ENCODE measurements at places on chromosomes 7 and 10.

DNA sequence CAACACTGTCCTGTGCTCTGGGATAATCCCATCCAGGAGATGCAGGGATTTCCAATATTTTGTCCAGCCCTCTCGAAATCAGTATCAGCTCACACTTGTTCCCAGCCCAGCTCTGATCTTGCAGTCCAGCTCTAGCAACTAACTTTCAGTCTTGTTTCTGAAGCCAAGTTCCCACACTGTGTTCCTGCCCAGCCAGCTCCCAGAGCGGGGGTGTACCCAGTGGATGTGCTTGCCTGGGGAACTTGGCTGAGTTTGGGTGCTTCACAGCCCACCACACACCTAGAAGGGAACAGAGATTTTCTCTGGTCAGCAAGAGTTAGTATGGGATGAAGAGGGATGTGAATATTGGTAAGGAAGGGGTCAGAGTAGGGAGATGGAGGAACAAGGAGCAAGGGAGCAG is 57.5 kb upstream of the RAPGEF5 start:
- DNase-seq: no peak

- DNase-seq: no peak
These were observed 124.6 kb downstream of the CCNY start for GRCh38 chr10:35460852-35461460.

DNA sequence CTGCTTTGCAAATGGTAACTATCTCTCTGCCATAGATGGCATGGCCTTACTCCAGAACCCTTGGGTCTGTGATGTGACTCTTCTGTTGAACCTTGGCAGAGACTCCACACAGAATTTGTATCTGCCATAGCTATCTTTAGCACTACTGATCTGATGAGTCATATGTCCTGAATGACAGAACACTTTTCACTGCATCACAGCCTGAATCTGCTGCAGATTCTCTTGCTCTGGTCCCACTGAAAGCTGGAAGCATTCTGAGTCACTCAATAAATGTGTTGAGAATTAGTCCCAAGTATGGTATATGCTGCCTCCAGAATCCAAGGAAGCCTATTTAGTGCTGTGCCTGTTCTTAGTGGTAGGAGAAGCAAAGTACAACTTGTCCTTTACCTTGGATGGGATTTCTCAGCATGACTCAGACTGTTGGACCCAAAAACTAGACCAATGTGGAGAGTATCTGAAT is 39.5 kb upstream of the ANKRD1 start:
- no peak for DNase-seq

DNA sequence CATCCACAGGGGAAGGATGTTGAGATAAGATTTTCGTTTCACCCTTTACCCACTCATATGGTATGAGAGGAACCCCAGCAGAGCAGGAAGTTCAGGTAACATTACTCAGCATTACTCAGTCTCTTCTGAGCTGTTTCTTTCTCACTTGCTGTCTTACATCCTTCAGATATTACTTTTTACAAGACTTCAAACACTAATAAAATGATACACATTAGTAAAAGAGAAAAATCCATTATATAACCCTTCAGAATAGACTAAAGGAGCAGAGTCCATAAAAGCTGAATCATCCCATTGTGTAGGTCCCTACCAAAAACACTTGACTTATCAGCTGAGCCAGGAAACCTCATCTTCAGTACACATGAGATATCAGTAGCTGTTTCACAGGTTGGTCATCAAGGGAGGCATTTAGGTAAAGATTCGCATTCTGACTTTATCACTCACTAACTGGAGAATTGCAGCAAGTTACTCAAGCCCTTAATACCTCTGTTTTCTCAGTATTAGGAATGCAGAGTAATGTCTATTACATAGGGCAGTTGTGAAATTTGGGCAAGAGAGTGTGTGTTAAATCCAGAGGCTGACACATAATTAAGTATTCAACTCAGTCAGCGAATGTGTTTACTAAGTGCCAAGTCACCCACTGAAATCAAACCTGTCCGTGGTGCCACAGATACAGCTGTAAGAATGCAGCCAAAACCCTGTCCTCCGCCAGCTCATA is 44.7 kb downstream of the KLF6 start:
- no peak for DNase-seq

DNA sequence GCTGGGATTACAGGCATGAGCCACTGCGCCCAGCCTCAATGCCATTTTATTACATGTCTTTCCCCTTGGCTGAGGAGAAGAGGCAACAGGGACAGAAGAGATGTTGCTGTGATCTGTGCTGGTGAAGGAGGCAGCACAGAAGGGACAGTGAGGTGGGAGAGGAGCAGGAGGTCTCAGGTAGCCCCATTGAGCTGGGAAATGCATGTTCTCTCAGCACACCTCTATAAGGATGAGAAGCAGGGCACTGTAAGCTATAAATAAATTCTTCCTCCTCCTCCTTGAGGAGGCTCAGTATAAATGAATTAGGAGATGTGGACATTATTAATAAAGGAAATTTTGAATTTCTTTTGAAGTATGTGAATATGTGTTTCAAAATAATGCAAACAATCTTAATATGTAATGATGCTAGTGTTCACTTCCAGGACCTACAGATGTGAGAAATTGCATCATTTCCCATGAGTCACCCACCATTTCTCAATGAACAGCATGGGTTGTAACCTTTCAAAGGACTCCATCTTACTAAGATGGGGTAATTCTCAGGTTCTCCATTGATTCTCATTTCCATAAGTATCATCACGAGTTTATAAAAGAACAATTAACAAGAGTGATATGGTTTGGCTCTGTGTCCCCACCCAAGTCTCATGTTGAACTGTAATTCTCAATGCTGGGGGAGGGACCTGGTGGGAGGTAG is 88.9 kb upstream of the ODAD2 start:
- DNase-seq: no peak
